ENCODE measurements at places on chromosomes 1 and 21.
A peak's percentile ranks its signal among the peaks of the same experiment; 100 is the strongest.

DNA sequence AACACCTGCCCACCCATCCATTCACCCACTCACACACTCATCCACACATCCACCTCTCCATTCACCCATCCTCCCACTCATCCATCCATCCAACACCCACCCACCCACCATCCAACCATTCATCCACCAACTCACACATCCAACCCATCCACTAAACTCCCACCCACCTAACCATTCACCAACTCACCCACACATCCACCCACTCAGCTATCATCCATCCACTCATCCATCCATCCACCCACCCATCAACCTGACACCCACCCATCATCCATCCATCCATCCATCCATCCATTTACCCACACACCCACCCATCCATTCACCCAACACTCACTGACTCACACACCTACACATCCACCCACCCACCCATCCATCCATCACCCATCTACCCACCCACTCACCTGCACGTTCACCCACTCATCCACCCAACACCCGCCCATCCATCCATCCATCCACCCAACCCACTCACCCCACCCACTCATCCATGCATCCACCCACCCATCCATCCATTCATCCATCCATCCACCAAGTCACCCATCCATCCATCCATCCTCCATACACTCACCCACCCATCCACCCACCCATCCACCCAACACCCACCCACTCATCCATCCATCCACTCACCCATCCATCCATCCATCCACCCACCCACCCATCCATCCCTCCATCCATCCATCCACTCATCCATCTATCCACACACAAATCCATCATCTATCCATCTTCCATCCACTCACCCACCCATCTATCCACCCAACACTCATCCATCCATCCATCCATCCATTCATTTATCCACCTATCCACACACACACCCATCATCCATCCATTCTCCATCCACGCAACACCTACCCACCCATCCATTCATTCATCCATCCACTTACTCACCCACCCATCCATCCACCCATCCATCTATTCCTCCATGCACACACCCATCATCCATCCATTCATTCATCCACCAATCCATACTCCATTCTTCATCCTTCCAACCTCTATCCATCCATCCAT, 17.4 kb upstream of the PRDM16 start:
- DNase-seq = no peak

- DNase-seq = peak; percentile 12
Observed at GRCh38 chr1:46535063-46535462, 16.4 kb downstream of the KNCN start.

GRCh38 chr1:230797942-230798365, 50.8 kb downstream of the CAPN9 start:
- peak; percentile 79 for DNase-seq

- DNase-seq = no peak
Observed at GRCh38 chr1:218266356-218266755, 18.7 kb upstream of the RRP15 start.

Data from fibroblast of skin of scalp (primary cell).